SW 1271 (cell line): ENCODE measurements at places on chromosomes 11 and 22.

DNA sequence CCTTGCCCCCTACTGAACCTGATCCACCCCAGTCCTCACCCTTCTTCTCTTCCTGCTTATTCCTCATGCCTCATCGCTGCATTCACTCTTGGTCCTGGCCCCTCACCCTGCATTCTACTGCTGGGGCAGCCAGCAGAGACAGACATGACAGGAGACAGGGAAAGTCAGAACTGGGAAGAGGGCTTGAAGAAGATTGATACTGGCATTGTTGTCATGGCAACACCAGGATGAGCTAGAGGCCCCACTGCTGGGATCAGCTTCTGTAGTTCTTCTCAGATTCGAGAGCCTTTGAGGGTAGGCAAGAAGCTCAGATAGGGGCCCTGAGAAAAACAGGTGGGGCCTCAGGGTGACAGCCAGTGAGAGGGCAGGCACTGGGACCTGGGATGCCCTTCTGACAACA lies 264.3 kb downstream of the MIAT start:
- DNase-seq = no peak

DNA sequence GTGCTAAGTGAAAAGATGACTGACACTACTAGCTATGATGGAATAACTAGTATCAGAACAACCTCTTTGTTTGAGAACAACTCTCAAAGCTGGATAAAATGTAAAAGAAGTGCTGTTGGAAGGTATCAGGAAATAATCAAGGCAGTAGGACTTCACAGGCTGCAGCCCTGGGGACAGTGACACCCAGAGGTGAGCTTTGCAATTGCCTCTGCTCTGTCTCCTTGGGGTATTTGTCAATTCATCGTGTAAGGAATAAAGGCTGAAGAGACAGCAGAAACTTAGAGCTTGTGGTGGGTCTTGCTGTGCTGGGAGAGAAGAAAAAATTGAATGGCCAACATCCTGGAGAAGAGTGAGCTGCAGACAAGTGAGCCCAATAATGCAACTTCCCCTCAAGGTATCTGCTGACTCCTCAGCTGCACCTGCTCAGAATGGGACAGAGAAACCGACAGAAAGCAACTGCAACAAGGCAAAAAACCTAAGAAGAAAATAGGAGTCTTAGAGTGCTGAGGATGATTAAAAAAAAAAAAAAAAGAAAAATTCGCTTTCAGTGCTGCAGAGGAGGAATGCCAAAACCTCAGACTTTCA lies 141.1 kb downstream of the RCN1 start:
- DNase-seq = no peak

GRCh38 chr11:93733474-93733873 lies 7.8 kb downstream of the TAF1D start:
- no peak for DNase-seq

DNA sequence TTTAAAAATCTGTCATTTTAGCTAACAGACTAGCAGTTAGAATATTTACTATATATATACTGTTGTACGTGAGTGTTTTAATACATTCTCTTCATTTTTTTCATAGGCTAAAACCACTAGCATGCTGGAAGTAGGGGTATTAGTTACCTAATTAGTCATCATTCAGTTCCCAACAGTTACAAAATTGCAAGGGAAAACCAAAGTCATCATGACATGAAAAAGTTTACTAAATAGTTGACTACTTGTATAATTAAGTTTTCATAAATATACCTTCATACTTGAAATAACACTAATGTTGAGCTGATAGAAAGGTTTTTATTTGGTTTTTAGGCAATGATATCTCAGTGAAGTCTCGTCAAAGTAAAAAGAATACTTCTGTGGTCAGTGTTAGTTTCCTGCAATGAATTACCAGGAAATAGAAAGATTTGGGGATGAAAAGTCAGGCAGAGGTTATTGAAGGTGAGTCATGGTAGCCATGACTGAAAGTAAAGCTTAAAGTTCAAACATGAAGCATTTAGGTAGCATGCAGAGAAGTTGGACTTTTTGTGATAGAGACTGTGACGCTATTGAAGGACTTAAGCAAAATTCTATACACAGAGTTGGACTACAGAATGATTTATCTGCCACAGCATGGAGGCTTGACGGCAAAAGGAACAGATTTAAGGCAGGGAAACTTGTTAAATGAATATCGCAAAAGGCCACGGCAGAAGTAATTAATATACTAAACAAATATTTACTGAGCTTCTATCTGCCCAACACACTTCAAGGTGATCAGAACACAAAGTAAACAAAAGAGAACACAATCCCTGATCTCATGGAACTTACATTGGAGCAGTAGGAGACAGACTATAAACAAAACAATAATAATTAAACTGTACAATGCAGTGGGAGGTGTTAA lies 828.1 kb upstream of the FAT3 start:
- no peak for DNase-seq

GRCh38 chr22:38927033-38927781 lies 30.2 kb upstream of the APOBEC3A start:
- peak; percentile 70 for DNase-seq

- no peak for DNase-seq
These were observed at the start of gene XKR3 for GRCh38 chr22:16824716-16825687. TSS of gene XKR3 (minus strand) at chr22:16825411. CDS start at chr22:16808073, 17,338 bp downstream.

- DNase-seq = peak; percentile 36
These were observed 22.3 kb downstream of the SLN start for GRCh38 chr11:107689317-107690202.

- DNase-seq = no peak
These were observed 28.9 kb upstream of the CBX7 start for GRCh38 chr22:39181356-39181755.

DNA sequence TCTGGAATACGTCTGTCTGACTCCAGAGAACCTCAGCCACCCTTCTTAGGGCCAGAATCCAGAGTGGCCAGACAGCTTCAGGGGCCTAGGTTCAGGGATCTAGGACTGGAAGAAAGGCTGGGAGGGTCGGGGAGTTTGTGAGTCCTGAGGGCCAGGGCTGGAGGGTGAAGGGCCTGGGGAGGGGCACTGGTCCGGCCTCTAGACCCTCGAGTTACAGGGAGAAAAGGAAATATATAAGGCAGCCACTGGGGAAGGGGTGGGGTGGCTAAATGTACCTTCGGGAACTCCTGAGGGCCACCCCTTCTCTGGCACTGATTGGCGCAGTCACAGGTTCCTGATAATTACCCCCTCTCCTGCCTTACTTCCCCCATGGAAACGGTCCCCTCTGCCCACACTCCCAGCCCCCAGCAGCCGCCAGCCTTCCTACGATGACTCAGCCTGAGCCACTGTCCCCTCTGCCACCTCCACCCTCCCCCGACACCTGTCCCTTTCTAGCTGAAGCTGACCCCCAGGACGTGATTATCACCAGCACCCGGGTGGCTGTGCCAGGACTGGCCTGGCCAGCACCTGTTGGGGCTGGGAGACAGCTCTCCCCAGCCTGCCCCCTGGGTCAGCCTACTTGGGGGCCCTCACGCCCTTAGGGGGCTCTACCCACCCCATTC lies 26.4 kb downstream of the MB start:
- peak; percentile 3 for DNase-seq

DNA sequence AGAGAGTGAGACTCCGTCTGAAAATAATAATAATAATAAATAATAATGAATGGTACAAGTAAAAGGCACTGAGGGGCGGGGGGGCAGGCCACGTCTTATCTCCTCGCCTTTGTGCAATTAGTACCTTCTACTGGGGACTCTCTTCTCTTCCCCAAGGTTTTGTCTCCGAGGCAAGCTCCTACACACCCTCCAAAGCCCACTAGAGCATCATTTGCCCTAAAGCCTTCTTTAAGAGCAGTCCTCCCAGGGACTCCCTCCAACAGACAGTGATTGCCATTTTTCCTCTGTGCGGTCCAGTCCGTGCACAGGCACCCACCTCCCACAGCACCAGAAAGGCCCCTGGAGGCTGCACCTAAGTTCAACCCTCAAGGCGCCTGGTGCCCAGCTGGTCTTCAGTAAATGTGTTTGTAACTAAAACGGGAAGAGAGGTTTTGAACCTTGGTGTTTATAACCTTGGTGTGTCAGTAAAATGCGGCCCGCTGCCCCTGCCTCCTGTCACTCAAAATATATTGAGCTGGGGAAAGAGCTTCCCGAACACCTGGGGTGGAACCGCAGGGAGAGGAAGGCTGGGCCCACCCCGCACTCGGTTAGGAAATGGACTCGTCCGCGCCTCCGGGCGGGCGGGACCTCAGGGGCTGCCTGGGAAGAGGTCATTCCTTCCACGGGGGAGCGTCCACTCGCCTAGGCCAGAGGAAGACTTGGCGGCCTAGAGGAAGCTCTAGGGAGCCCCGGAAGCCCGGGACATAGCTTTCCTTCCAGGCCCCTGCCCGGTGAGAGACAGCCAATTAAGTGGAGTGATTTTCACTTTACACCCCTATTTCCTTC lies 4.7 kb upstream of the KDELR3 start:
- no peak for DNase-seq

DNA sequence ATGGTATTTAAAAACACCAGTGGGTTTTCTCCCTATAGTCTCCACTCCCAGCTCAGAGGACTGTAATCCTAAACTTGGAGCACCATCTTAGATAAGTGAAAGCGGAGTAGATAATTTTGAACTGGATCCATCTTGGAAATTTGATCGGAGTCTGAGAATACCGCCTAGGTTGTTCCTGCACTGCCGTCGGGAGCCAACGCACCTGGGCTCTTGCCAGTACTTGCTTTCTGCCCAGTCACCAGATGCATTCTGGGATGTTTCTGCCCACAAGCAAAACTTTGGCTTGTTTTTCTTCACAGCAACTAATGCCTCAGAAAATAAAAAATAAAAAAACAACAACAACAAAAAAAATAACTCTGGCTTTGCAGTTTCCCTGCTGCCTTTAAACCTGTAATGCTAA lies 113.0 kb upstream of the MTMR2 start:
- no peak for DNase-seq

GRCh38 chr11:43930868-43931716 lies 11.3 kb upstream of the C11orf96 start:
- no peak for DNase-seq

- no peak for DNase-seq
These were observed 84.6 kb upstream of the ANO3 start for GRCh38 chr11:26247340-26247739.

DNA sequence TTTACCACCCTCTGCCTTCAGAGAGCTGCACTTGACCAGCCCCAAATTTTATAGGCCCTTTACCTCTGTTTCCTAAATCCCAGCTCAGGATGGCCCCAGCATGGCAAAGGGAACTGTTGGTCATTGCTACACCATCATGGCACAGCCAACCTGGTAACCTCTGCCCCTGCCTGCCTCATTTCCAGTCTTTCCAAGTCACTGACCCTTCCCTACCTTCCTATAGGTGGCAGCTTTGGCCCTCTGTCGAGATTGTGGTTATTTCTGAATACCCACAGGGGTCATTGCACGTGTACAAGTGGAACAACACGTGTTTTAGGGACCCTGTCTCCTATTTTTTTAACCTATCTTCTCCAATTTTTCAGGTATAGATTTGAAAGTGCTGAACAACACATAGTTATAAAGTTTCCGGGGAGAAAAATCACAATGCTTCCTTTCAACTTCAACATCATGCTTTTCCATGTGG lies 2.8 kb downstream of the GALNT18 start:
- DNase-seq = no peak

DNA sequence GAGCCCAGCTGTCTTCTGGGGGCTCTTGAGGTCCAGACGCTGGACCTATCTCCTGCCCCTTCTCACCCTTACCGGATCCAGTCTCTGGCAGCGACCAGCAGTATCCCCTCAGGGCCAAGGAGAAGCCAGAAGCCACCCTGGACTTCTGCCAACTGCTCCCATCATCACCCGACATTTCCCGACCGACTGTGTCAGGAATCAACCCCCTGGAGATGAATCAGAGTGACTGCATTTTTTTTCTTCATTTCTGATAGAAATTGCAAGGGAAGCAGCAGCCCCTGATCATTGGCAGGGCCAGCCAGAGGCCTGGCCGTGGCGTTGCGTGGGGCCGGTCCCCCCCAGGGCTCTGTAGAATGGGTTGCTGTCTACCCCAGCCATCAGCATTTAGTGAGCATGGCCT lies 5.2 kb upstream of the LIF start:
- DNase-seq = no peak

GRCh38 chr11:32032478-32032877 lies 58.4 kb upstream of the RCN1 start:
- DNase-seq = no peak

DNA sequence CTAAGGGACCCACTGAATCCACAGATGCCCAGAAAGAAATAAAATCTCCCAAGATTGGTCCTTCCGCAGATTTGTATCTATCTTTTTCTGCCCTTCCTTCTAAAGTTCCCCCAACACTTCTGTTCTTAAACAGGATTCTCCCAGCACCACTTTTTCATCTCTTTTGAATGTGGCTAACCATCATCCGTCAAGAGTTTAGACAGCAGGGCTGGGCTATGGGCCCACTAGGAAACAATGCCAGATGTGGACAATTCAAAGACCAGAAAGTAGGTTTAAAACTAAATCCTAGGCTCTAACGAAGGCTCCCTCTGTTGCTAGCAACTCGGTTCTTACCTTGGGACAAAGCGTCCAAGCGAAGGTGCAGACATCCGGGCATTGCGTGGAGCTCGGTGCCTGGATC lies 100.0 kb downstream of the AMBRA1 start:
- no peak for DNase-seq

DNA sequence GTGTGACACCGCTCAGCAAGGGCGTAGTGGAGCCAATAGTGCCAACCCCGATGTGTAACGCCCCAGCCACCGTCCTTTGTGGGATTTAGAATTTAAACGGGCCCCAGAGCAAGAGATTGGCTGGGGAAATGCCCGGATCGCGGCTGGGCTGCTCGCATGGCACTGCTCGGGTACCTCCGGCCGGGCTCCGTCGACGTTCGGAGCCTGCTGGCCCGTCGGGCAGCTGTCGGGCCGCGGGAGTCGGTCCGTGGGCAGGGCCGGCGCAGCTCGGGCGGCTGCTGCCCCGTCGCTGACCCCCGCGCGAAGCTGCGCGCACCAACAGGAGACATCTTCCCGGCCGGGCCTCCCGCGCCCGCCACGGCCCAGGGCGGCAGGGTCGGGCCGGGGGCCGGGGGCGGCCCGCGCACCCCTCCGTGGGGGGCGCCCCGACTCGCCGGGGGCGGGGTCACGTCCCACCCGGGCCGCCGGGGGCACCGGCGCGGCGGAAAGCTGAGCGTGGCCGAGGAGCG lies 1.3 kb upstream of the KDM2A start:
- no peak for DNase-seq

DNA sequence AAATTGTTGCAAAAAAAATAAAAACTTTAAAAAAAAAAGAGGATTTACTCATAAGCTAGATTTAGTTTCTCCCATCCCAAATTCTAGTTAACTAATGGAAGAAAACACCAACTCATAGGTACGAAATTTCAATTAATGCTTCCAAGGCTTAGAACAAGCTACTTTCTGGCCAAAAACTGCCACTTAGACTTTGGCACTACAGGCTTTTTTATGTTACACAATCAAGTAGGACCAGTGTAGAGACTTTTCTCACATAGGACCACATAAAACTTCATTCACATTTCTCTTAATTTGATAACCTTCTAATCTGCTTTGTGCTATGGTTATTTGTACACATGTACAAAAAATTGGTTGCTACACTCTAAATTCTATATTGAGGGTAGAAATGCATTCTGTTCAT lies 3.1 kb downstream of the ST13 start:
- DNase-seq = no peak

GRCh38 chr22:21067901-21068680 lies 22.3 kb downstream of the LRRC74B start:
- no peak for DNase-seq

GRCh38 chr11:128299132-128299726 lies 288.1 kb downstream of the ETS1 start:
- no peak for DNase-seq
